Esophagus muscularis mucosa (tissue), 4 donors: ENCODE measurements at places on chromosomes 1 and 21. TPM values are rescaled to one million over a fixed set of nuclear protein-coding genes. Genes with fewer than 3 reads are reported as not detected.

GRCh38 chr21:46472246-46472645 is 13.6 kb downstream of the DIP2A start:
- H3K27ac ChIP-seq = no peak overlapping the region
- no peaks in the 10 kb centered on the region for H3K27me3 ChIP-seq
- peaks cover 18% of the 10 kb centered on the region for H3K4me1 ChIP-seq
- DNase-seq = no peak
- no peak overlapping the region for H3K4me3 ChIP-seq
- H3K36me3 ChIP-seq = no peaks in the 10 kb centered on the region

DNA sequence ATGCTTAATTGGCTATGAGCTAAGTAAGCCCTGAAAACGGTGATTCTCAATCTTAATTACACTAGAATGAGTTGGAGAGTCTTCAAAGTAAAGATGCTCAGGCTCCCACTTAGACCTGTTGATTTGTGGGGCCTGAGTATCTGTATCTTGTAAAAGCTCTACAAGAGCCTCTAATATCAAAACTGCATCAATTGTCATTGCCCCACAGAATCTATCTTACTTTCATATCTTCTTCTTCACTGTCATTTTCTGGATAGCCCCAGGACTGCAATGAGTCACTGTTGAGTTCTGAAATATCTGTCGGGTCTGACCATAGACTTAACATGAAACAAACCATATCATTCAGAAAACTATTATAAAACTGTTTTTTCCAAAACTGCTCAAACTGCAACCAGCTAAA is 102.8 kb upstream of the SERTAD4 start:
- DNase-seq = no peak
- no peaks in the 10 kb centered on the region for H3K36me3 ChIP-seq
- H3K27me3 ChIP-seq = no peaks in the 10 kb centered on the region
- no peak overlapping the region for H3K4me3 ChIP-seq

DNA sequence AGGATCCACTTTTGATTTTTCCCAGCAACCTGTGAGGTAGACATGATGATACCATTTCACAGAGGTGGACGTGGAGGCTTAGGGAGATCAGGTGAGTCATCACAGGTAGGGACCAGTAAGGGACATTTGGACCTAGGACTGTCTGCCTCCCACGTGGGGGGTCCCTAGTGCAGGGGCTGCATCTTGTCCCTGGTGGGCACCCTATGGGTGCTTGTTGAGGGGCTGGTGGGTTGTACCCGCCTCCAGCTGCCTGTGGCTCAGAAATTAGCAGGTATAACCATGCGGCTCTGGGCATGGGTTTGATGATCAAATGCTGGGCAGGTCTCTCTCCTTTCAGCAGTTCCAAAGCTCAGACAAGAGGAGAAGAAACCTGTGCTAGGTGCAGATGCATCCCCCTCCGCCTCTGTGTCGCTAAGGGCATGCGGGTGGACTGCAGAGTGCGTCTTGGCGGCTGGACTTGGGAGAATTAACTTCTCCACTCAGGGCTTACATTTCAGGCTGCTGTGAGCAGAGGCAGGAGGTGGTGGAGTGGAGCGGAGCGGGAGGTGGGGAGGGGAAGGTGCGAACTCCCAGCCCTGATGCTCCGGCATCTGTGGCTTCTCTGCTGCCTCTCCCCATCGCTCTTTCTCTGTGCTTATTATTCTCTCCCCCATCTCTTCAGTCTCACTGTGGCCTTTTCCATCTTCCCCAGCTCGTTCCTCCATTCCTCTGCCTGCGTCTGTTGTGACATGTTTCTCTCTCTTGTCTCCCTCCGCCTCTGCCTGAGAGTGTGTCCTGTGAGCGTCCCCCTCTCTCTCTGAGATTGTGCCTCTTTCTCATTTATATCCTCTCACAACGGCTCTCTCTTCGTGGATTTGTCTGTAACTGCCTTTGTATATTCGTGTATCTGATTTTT is 146.8 kb downstream of the PTPRU start:
- no peaks in the 10 kb centered on the region for H3K4me1 ChIP-seq
- no peak for DNase-seq
- H3K27ac ChIP-seq = no peak overlapping the region
- no peak overlapping the region for H3K4me3 ChIP-seq
- no peaks in the 10 kb centered on the region for H3K36me3 ChIP-seq

GRCh38 chr21:33059380-33059841 is 10.5 kb upstream of the OLIG1 start:
- no peak for DNase-seq
- no peak overlapping the region for H3K27ac ChIP-seq
- peaks cover 8% of the 10 kb centered on the region for H3K4me1 ChIP-seq
- no peaks in the 10 kb centered on the region for H3K36me3 ChIP-seq
- peaks cover 49% of the 10 kb centered on the region for H3K27me3 ChIP-seq

DNA sequence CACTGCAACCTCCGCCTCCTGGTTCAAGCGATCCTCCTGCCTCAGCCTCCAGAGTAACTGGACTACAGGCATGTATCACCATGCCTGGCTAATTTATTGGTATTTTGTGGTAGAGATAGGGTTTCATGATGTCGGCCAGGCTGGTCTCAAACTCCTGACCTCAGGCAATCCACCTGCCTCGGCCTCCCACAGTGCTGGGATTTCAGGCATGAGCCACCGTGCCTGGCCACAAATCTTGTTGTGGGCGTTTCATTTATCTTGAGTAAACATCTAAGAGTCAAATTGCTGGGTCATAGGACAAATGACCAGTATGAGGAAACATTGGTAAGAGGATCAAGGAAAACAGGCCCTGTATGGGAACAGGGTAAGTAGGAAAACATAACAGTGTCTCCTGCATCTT is 17.9 kb downstream of the TMEM200B start:
- no peaks in the 10 kb centered on the region for H3K27me3 ChIP-seq
- no peaks in the 10 kb centered on the region for H3K4me1 ChIP-seq
- DNase-seq = peak; percentile 17
- no peak overlapping the region for H3K27ac ChIP-seq
- peaks cover 15% of the 10 kb centered on the region for H3K36me3 ChIP-seq

- no peaks in the 10 kb centered on the region for H3K27me3 ChIP-seq
- no peak for DNase-seq
- H3K36me3 ChIP-seq = peaks cover 3% of the 10 kb centered on the region
- H3K4me1 ChIP-seq = peaks cover 11% of the 10 kb centered on the region
- H3K27ac ChIP-seq = no peak overlapping the region
- H3K4me3 ChIP-seq = no peak overlapping the region
Observed at GRCh38 chr1:204928671-204929486, 58.2 kb downstream of the NFASC start.

The ELF3 gene
- 0.17 TPM for total RNA-seq

The AK5 gene
- 1.7 TPM for total RNA-seq

The FCRL5 gene
- total RNA-seq = 0.50 TPM

The UBQLN4 gene
- total RNA-seq = 27.2 TPM
